ENCODE measurements at places on chromosomes 2 and 18.

GRCh38 chr2:236573066-236573929, 3.7 kb downstream of the ACKR3 start:
- no peak for DNase-seq

- DNase-seq, result no peak
These were observed 22.6 kb downstream of the HNRNPLL start for GRCh38 chr2:38580115-38580636.

- DNase-seq, result no peak
These were observed 211.8 kb downstream of the GBX2 start for GRCh38 chr2:235956281-235956970.

DNA sequence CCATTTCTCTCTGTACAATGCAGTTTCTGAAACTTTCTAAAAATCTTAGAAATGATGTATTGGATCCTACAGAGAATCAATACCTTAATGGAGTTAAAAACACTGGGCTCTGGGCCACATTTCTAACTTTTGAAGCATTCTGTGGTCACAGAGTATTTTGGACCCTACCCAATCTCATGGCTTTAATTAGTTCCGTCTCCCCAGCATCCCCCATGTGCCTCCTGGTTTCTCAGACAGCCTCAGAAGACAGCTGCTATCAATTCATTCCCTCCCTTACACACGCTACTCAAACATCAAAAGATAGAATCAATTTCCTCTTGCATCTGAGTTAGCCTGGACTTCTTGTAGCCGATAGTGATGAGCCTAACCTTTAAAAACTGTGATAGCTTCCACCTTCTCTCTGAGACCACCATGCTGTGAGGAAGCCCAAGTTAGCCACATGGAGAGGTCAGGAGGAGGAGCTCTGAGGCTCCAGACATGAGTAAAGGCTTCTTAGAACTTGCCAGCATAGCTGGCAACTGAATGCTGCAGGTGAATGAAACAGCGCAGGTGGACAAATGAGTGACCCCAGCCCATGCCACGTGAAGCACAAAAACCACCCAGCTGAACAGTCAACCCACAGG, 10.4 kb downstream of the ADCY3 start:
- no peak for DNase-seq

DNA sequence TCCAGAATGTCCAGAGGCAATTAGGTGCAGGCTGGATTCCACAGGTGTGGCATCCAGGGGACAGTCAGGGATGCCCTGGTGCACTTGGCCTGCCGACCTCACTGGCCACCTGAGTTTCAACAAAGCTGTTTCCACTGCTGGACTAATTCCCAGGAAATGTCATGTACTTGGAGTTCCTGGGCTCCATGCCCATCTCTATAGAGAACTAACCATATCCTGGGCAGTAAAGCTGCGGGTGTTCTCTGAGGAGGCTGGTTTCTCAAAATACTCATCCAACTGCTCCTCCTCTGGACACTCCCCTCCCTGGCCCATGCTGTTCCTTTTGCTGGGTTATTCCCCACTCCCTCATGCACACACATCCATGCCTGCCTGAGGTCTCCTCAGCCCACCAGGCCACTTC, 161.9 kb upstream of the SKOR2 start:
- no peak for DNase-seq

DNA sequence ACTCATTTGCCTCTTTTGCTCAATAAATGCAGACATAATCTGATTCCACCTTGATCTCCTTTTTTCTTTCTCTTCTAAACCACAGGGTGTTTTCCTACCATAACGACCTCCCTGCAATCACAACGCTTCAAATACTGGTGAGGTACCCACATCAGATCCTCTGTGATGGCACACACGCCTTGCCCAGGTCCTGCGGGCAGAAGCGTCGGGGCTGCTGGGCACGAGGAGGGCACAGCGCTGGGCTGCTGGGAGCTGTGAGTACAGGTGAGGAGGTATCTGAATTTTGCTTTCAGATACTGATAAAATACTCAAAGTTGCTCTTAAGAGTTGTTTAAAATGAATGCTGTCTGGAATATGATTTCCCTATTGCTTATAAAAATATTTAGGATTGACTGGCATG, 186.1 kb upstream of the PXDN start:
- no peak for DNase-seq

DNA sequence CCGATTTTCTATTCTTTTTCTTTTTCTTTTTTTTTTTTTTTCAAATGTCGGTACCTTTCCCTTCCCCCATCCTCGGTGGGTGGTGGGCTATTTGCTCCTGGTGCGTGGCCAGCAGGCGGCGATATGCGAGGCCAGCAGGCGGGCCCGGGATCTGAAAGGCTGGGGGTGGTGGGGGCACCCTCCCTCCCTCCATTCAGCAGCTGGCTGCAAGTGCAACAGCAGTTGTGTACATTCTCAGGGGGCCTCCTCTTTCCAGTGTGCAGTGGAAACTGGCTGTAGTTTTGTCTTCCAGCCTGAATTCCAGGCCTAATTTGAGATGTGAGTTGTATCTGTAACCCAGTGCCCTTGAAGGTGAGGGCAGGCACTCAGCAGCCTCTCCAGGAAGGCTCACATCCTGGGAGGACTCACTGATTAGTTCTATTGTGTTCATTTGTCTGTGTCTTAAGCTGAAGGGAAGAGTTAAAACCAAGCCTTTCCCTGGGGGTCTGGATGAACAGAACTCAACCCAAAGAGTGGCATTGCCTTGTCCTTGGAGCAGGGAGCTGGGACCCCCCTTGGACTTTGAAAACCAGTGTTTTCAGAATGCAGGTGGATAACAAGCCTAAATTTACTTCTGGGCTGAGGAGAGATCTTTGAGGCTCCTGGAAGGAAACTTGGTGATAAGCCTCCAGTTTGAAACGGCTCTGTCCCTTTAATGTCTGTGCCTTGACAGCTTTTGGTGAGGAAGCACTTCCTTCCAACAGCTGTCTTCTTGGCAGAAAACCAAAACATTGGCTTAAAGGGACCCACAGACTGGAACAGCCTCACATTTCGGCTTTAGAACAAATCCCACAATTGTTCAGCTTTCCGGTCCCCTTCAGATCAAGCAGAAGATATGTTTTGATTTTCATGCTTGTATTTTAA, 3.3 kb downstream of the MYCN start:
- peak; percentile 26 for DNase-seq

GRCh38 chr2:6576302-6576701, 289.4 kb downstream of the CMPK2 start:
- DNase-seq, result no peak

Measured in OCI-M1 (cell line).